ENCODE measurements at places on chromosomes 13 and 19.

GRCh38 chr19:3669082-3669946 lies 31.0 kb downstream of the PIP5K1C start:
- DNase-seq, result no peak

DNA sequence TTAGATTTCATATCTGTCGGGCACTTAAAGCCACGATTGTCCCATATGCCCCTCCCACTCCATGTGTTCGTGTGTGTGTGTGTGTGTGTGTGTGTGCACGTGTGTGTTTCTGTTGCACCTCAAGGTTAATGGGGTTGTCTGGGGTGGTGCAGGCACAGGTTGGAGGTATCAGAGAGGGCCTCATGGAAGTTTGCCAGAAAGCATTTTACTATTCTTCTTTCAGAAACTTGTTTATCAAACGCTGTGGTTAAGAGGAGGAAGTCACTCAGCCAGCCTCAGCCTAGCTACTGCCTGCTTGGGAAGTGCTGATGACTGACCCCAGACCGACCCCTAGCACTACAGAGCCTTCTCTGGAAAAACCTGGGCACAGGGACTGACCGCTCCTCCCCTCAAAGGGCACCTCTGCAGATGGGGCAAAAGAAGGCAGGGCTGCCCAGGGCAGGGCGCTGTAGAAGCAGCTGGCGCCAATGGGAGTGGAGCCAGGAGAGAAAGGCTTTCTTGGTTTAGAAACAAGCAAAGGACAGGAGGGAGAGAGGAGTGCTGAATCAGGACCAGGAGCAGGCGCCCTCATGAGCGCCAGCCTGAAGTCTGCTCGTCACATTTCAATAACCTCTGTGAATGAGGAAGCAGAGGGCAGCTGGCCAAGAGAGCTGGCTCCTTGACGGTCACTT lies 3.9 kb downstream of the SIAH3 start:
- DNase-seq, result no peak

DNA sequence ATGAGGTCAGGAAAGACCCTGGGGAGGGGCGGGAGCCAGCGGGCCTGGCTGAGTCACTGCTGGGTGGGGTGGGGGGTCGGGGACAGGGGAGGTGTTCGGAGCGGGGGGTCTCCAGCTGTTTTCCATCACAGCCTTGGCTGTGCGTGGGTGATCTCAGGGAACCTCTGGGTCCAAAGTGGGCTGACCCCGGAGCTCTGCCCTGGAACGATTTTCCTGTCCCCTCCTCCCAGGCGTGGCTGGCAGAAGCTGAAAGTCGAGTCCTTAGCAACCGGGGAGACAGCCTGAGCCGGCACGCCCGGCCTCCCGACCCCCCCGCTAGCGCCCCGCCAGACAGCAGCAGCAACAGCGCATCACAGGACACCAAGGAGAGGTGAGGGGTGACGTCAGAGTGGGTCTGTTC lies 10.6 kb downstream of the TRIP10 start:
- no peak for DNase-seq

DNA sequence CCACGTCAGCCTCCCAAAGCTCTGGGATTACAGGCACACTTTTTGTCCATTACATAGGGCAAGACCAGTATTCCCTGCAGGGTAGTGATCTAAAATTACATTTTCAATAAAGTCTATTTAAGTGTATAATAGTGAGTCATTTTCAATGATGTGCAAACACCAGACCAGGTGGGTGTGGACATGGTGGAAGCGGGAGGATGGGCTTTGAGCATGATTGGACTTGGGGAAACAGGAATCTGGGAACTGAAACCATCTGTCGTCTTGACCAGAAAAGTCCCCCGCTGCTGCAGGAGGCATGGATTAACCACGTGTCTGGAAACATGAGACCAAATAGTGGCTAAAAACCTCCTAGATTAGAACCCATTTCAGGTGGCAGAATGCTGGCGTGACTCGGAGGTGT lies 4.9 kb downstream of the FXYD3 start:
- peak; percentile 78 for DNase-seq

DNA sequence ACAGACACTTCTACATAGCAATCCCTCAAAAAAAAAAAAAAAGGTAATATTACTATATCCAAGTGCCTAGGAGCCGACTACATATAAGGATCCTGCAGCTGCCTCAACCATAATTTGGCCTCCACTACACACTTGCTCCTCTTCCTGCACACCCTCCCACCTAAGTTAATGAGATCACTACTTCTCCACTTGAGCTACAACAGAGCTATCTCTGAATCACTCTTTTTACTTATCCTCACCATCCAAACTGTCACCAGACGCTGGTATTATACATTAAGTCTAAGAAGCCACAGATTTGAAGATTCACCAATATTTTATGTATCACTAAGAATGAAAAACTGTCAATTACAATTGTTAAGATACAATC lies 8.3 kb downstream of the OBI1 start:
- no peak for DNase-seq

GRCh38 chr19:51807111-51807701 lies 12.2 kb downstream of the FPR3 start:
- no peak for DNase-seq

- no peak for DNase-seq
These were observed 3.9 kb downstream of the CCDC194 start for GRCh38 chr19:17389957-17390664.

- no peak for DNase-seq
These were observed 5.0 kb downstream of the SIGLEC9 start for GRCh38 chr19:51129716-51130115.

DNA sequence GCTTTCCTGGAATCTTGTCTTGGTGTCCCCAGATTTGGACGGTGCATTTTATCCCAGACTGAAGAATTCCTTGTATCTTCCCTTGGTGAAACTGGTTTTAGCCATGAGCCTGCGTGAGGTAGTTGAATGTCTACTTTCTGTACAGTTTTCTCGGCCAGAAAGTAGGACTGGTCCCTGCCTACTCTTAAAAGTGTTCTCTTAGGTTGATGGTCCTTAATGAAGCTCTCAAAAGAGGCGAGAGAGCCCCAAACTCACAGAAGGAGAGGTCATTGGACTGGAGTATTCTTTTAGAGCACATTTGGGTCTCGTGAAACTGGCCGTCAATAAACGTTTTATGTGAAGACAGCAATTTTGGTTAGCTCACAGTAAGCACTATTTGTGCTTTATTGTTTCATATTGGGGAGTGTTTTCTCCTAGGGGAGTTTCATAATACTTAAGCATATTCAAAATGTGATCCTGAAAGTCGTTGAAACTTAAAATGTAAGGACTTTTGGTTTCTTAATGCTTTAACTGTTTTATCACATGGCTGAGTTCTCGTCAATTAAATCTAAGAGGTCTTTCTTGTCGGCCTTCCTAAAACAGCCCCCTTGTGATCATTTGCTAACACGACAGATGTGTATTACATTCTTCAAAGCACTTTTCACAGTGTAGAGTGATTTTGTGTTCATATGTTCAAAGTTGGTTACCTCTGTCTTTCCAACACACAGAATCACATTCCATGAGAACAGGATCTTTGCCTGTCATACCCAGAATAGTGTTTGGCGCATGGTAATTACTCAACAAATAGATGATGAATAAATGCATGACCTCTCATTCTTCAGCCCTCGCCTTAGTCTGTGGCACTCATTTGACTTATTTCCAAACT lies 889 bp downstream of the GTF2F2 start:
- DNase-seq, result peak; percentile 6

- DNase-seq, result no peak
These were observed 239.3 kb downstream of the KCTD12 start for GRCh38 chr13:76646946-76647345.

DNA sequence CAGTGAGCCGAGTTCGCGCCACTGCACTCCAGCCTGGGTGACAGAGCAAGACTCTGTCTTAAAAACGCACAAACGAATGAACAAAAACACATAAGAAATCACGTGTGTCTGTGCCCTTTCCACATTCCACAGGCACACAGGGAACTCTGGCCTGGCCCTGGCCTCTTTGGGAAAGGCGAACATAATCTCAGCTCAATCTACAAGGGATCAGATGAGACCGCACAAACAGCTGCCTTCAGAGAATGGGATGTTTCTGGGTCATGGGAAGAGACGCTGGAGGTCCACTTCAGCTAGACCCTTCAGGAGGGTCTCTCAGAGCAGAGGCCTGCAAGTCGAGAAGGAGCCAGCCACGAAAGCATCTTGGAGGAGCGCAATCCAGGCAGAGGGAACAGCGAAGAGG lies 6.3 kb upstream of the CRTC1 start:
- no peak for DNase-seq

DNA sequence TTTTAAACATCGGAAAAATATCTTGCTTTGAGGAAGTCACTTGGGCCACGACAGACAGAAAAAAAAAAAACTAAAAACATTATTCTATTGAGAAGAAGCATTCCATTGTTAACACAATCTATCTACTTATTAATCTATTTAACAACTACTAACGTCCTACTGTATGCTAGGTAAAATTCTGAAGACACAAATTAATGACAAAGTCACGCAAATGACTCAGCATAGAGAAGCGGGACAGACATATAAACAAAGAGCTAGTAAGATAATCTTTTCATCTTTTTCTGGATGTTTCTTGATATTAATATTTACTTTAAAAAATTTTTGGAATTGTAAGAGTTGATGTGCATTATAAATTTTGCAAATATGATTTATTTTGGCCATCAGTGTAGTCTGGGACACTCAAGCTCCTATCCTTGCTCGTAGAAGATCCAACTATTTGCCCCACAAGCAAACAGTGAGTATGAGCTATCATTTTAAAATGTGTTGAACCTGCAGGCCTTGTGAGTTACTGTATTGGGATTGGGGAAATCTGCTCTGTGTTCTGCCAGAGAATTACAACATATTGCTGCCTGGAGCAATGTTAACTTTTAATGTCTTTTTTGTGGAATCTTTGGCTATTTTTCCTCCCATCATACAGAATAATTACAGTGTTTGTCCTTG lies 109.1 kb downstream of the PCDH9 start:
- no peak for DNase-seq

- DNase-seq, result no peak
These were observed 39.4 kb upstream of the FARP1 start for GRCh38 chr13:98103531-98103930.

DNA sequence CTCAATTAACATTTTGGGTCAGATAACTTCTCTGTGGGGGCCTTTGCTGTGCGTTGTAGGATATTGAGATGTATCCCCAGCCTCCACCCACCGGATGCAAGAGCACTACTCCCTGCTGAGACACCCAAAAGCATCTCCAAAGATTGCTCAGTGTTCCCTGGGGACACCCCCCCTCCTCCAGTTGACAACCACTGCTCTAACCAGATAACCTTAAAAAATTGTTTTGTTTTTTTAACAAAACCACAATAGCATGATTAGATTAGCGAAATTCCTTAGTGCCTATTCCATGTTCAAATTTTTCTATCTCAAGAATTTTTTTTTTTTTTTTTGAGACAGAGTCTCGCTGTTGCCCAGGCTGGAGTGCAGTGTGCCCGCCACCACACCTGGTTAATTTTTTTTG lies 2.6 kb upstream of the EPN1 start:
- no peak for DNase-seq

DNA sequence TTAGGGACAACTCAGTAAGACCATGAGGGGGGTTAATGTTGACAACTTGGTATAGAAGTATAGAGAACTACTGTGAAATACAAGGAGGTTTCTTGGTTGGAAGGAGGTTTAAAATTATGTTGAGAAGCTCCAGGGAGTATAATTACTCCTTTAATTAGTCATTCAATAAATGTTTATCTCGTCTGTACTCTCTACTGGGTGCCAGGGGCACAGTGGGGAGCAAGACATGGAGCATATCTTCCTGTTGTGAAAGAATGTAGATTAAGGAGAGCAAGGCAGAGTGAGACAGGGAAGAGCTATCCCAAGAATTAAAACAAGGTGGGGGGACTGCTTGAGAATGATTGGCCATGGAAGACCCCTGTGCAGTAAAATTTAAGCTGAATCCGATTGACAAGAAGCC lies 33.7 kb upstream of the TDRD3 start:
- no peak for DNase-seq

GRCh38 chr13:100976993-100977392 lies 302.4 kb upstream of the TMTC4 start:
- DNase-seq, result no peak

- no peak for DNase-seq
These were observed 380.8 kb downstream of the KCNRG start for GRCh38 chr13:50396001-50396400.

GRCh38 chr19:30637926-30638325 lies 265.7 kb downstream of the ZNF536 start:
- no peak for DNase-seq

GRCh38 chr13:105395041-105395440 lies 1140.4 kb downstream of the EFNB2 start:
- no peak for DNase-seq

GRCh38 chr13:90686442-90686841 lies 661.0 kb upstream of the MIR17HG start:
- DNase-seq, result no peak

DNA sequence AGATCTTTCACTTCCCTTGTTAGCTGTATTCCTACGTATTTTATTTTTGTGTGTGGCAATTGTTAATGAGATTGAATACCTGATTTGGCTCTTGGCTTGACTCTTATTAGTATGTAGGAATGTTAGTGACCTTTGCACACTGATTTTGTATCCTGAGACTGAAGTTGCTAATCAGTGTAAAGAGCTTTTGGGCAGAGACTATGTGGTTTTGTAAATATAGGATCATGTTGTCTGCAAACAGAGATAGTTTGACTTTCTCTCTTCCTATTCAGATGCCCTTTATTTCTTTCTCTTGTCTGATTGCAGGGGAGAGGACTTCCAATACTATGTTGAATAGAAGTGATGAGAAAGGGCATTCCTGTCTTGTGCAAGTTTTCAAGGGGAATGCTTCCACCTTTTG lies 160.3 kb upstream of the PCDH20 start:
- DNase-seq, result no peak

- no peak for DNase-seq
These were observed 1235.2 kb upstream of the SLC10A2 start for GRCh38 chr13:104301171-104301975.

DNA sequence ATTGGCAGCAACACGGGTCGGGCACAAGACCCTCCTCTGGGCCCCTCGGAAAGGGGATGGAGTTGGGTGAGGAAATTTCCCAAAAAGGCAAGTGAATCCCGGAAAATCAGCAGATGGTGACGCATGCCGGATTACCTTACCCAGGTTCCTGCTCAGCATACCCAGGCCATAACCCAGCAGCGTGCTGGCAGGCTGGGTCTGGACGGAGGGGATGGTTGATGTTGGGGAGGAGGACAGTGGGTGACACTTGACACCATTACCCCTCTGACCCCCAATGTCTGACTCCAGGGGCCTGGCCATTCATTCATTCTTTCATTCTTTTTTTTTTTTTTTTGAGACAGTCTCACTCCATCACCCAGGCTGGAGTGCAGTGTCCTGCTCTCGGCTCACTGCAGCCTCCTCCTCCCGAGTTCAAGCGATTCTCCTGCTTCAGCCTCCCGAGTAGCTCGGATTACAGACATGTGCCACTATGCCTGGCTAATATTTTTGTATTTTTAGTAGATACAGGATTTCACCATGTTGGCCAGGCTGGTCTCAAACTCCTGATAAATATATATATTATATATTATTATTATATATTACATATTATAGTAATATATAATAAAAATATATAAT lies 799 bp downstream of the PVR start:
- peak; percentile 72 for DNase-seq
